ENCODE measurements at places on chromosomes 11 and 22. TPM values are rescaled to one million over a fixed set of nuclear protein-coding genes. Genes with fewer than 3 reads are reported as not detected.
A peak's percentile ranks its signal among the peaks of the same experiment; 100 is the strongest.

GRCh38 chr11:9046481-9046880 is 42.7 kb upstream of the NRIP3 start:
- DNase-seq, result peak; percentile 76

- DNase-seq, result no peak
These were observed 10.4 kb upstream of the GRAMD4 start for GRCh38 chr22:46609724-46610201.

GRCh38 chr11:64059339-64060140 is 23.8 kb downstream of the FLRT1 start:
- no peak for DNase-seq

Gene ZNF74
- polyA plus RNA-seq, result 13.1 TPM

DNA sequence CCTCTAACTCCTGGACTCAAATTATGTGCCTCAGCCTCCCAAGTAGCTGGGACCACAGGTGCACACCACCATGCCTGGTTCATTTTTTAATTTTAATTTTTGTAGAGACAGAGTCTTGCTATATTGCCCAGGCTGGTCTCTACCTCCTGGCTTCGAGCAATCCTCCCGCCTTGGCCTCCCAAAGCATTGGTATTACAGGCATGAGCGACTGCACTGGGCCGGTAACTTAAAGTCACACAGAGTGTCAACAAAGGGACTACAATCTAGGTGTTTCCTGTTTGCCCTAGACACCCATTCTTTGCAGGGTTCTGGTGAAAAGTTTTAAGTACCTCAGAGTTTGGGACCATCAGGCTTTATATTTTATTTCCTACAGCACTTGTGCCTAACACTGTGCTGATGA is 8.4 kb downstream of the UVRAG start:
- no peak for DNase-seq

Gene KRTAP5-9
- not detected for polyA plus RNA-seq

- DNase-seq, result no peak
These were observed 37.4 kb downstream of the SCUBE1 start for GRCh38 chr22:43305806-43306205.

Gene TEX12
- polyA plus RNA-seq, result not detected

Gene CST6
- polyA plus RNA-seq, result 0.66 TPM

- no peak for DNase-seq
These were observed 136.4 kb downstream of the CCDC81 start for GRCh38 chr11:86511086-86511551.

GRCh38 chr11:1834062-1834610 is 654 bp upstream of the SYT8 start:
- DNase-seq, result no peak

DNA sequence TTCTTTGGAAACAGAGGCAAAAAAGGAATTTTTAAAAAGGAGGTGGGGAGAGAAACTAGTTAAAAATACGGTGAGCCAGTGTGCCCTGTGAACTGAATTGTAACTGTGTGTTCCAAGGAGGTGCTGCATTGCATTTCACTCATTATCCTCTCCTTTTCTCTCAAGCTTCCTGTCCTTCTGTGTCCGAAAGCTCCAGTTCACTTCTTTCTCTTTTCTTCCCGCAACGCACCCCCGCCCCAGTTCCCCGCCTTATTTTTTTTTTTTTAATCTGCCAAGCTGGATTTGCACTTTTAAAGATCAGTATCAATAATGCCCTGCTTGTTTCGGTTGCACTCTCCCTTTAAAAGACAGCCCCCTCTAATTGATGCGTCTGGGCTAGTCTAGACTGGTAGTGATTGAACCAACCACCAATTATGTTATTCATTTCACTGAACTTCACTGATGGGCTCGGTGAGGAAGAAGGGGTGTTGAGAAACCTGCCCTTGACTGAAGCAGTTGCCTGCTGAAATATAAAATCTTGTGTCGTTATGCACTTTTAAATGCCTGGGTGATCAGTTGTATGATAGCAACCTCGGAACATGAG is 18.5 kb downstream of the BLID start:
- DNase-seq, result peak; percentile 66

Gene OR4A47
- polyA plus RNA-seq, result not detected

Gene RGL4
- polyA plus RNA-seq, result 2.8 TPM

Gene MCAM
- polyA plus RNA-seq, result 193 TPM

DNA sequence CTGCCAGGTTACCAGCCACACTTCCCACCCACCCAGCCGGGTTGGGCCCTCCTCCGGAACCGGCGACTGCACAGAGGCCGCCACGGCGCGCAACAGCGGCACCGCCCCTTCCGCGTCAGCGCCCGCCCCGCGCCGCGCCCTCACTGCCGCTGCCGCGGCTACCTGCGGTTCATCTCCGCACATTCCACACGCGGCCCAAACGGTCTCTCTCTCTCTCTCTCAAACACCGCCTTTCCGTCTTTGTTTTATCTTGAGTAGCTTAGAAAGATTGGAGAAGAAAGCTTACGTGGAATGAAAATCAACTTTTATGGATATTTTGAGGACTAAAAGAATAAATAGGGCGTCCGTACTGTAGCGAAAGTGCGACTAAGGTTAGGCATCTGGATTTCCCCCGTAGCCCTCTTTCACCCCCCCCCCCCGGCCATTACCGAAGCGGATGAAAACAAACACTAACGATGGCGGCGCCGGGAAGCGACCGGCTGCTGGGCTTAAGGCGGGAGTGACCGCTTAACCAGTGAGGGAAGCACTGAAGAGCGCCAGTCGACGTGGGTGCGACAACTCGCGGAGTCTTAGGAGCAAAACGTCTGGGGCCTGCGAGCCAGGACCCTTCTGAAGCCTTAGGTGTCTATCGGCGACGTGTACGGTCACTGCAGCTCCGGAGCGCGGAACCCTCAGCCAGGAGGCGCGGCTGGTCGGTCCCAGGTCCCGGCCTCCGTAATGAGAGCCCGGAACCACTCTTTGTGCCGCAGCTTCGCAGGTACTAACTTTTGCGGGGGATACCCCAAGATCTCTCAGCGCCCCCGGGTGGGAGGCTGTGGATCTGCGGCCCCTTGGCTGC is at the start of the genes ATG13 and HARBI1:
ATG13 (plus strand) TSS at position 420 of the 838 bp plus-strand sequence. CDS start 26,739 bp downstream, outside the sequence.
HARBI1 (minus strand) TSS at position 94 of the 838 bp plus-strand sequence. CDS start 990 bp downstream, outside the sequence.
- DNase-seq, result peak; percentile 88

Gene DNAJB7
- 0.29 TPM for polyA plus RNA-seq

Gene OR6T1
- not detected for polyA plus RNA-seq

Gene MUC6
- 0.29 TPM for polyA plus RNA-seq

DNA sequence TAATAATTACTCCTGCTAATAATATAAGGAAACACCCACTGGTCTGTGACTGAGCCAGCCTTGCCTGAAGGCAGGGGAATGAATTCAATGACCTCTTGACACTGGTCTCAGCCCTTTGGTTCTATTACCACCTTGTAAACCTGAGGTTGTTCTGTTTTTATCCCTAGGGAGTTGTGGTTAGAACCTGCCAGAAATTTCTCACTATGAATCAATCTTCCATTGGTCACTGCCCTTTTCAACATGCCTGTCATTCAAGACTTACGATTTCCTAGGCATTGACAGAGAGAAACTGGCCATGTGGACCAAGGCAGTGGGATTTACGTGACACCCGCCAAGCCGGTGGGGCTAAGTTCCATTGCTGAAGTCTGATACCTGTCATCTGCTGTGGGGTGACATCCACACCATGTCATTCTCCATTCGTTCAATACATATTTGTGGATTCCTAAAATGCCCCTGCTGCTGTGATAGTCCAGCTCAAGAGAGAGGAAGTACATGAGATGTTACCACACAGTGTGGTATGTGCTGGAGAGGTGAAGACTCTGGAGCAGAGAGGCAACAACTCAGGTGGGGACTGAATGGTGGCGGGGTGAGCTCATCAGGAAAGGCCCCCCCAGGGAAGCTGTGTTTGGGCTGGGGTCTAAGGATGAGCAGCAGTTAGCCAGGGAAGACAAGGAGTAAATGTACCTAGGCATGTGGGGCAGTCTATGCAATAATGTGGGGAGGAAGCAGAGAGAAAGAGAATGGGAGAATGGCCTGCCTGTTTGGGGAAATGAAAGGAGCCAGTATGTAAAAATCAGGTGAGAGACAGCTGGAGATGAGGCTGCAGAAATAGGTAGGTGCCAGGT is 15.2 kb upstream of the EHF start:
- no peak for DNase-seq

DNA sequence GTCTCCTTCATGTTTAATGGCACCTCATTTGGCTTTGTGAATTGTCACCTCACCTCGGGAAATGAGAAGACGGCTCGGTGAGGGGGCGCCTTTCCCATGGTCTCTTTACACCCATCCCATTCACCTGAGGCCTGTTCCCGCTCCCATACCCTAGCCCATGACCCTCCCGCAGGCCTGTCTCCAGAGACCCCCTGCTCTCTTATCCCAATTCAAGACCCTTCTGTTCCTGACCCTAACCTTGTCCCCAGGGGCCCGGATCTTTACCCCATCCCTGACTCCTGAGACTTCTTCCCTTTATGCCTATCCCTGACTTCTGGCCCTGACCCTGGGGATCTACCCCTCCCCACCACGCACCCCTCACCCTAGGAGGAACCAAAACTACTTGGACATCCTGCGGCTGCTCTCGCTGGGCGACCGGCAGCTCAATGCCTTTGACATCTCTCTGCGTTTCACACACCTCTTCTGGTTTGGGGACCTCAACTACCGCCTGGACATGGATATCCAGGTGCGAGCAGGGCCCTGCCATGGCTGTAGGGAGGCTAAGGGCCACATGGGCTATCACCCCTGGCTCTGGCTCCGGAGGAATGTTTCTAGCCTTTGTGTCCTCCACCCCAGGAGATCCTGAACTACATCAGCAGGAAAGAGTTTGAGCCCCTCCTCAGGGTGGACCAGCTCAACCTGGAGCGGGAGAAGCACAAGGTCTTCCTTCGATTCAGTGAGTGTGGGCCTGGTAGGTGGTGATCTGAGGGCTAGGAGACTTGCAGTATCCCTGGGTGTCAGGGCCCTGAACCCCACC is 7.9 kb downstream of the INPPL1 start:
- no peak for DNase-seq

Gene TSGA10IP
- not detected for polyA plus RNA-seq

Gene TLCD5
- polyA plus RNA-seq, result 8.6 TPM

DNA sequence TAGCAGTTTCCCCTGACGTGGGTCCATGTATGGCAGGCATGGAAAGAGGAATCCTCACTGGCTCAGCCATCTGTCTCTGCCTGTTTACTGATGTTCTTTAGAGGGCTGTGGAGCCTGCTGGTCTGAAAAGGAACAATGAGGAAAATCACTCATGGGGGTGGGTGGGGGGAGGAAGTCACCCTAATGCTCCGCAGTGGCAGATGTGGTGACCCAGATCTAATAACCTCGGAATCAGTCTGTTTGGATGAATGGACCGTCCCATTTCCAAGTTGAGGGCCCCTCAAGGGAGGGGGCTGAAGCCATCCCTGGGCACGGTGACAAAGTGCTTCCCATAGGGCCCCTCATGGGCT is 4.4 kb downstream of the BCR start:
- DNase-seq, result no peak

Measured in muscle of arm (tissue), 14 donors.